Left renal cortex interstitium (tissue), 4 donors: ENCODE measurements at places on chromosomes 6 and 20.

- no peak for DNase-seq
Measured at GRCh38 chr6:70952608-70953165, 4.2 kb downstream of the B3GAT2 start.

GRCh38 chr20:44993343-44993742 lies 27.0 kb downstream of the STK4 start:
- DNase-seq, result no peak

GRCh38 chr6:98627129-98627775 lies 207.1 kb upstream of the POU3F2 start:
- no peak for DNase-seq

GRCh38 chr20:62970307-62971210 lies 18.1 kb downstream of the SLC17A9 start:
- no peak for DNase-seq

DNA sequence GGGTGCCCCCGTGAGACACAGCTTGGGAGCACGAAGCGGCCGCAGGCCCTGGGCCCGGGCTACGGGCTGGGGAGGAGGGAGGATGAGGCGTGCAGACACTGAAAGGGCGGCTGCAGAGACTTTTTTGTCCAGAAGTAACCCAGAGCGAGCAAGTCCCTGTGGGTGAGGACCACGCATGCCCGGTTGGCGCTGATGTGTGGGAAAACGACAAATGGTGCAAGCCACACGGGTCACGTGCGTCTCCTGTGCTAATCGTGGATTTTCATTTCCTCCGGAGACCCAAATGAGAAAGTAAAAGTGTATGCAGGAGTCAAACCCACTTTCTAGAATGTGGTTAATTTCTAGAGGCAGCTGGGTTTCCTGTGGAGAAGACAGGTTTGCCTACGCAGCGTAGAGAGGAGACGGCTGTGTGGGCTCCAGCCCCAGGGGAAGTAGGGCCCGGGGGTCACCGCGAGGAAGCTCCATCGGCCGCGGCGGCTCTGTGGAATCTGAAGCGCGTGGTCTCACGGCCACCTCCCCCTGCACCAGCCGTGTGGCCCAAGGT lies 19.0 kb downstream of the DLL1 start:
- DNase-seq, result no peak

DNA sequence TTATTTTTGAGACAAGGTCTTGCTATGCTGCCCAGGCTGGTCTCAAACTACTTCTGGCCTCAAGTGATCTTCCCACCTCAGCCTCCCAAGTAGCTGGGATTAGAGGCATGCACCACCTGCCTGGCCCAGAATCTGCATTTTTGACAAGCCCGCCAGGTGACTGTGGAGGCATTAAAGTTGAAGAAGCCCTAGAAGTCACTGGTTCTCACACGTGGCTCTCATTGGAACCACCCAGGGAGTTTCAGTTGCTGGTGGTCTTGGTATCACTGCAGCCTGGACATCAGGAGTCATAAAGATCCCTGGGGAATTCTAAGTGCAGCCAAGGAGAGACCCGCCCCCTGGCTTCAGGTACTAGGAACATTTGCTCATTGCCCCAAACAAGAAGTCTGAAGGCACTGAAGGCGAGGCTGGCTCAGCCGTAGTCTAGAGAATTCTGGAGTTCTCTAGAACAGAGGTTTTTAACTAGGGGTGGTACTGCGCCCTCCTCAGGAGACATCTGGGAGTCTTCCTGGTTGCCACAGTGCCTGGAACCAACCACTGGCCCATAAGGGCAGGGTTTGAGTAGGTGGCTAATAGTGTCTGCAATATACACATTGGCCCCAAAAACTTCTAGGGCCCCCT lies 182.8 kb downstream of the ZMYND8 start:
- DNase-seq, result no peak

DNA sequence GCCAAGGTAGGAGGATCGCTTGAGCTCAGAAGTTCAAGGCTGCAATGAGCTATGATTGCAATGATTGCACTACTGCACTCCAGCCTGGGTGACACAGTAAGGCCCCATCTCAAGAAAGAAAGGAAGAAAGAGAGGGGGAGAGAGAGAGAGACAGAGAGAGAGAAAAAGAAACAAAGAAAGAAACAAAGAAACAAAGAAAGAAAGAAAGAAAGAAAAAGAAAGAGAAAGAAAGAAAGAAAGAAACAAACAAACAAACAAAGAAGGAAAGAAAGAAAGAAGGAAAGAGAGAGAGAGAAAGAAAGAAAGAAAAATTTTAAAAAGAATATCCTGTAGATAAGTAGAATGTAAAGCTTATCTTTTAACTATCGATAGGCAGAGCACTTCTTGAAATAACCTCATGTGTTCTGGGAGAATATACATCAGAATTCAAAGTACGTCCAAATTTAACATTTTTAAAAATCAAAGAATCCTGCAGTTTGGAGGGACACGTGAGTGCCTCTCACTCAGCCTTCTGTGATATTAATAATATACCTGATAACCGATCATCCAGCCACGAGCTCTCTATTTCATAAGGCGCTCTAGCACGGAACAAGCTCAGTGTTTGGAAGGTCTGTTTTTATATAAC lies 25.2 kb downstream of the MYLK4 start:
- no peak for DNase-seq

DNA sequence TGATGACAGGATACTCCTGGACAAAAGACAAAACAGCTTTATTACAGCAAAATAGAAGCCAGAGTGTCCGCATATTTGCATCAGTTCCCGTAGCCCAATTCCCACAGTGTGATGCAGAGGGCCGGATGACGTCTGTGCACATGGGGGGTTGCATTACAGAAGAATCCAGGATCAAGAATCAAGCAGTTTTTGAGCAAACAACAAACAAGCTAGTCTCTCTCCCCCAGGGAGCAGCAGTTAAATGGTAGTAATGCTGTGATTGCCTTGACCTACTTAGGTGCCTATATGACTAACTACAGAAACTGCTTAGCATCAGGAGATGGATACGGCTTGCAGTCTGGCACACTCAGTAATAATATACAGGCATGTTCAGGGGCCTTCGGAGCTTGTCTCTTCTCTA lies 3.2 kb upstream of the SDHAF4 start:
- no peak for DNase-seq

DNA sequence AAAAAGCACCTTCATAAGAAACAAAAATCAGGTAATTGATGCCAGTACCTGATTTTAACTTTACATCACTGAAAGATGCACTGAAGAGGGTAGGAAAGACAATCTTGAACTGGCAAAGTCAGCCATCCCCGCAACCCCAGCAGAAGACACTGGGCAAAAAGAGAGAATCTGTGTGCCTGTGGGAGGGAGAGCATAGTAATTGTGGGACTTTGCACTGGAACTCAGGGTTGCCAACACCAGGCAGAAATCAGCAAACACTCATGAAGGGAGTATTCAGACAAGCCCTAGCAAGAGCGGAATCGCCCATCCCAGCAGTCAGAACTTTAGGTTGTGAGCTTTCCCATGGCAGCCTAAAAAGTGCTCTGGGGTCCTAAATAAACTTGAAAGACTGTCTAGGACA lies 344.6 kb upstream of the GJE1 start:
- DNase-seq, result no peak

DNA sequence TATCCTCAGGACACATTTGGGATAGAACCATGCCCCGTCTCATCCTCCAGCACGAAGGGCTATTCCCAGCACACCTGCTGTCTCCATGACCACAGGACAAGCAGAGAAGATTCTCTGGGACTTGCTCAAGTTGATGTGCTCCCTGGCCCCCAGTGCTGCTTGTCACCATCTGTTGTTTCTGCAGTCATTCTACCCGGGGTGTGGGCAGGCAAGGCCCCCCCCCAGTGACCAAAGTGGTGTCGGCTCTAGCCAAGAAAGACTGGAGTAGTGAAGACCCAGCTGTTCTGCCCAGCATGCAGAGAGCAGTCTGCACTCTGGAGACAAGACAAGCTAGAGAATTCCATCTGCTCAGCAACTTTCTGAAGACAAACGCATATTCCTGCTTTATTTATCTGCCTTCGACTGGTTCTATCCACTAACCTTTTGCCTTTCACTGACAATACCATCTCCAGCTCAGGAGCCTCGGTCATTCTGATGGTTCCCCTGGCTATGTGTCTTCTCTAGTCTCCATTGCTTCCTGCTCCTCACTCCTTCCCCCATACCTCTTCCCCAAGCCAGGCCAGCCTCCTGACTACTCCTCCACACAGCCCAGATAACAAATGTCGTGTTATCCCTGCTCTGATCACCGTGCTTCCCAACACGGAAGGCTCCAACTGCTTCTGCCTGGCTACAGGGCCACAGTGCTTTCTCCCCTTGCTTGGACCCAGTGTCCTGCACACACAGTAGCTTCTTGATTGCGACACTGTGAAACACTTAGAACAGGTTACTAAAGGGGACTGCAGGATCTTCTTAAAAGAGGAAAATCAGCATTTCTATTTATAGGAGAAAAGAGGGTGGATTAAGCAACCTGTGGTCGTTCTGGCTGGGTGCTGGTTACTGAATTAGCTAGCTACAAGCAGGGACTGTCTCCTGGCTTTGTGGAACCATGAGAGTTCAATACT lies 86.7 kb upstream of the EMILIN3 start:
- DNase-seq, result no peak

DNA sequence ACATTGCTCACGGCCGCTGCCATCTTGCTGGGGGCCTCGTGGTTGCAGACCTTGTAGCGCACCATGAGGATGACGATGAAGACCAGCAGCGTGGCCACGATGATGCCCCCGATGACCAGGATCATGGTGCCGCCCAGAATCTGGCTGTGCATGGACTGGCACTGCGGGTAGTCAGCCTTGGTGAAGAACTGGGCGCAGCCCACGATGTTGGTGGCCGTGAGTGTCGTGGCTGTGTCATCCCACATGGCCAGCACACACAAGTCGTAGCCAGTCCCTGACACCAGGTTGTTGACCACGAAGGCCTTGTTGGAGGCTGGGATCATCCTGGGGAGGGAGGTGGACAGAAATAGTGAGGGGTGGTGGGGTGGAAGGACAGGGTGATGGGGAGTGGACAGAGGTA lies 194.6 kb downstream of the LRFN2 start:
- no peak for DNase-seq

GRCh38 chr20:15618912-15619311 lies 954.3 kb downstream of the KIF16B start:
- DNase-seq, result no peak

GRCh38 chr6:154359161-154359574 lies 2.6 kb upstream of the IPCEF1 start:
- DNase-seq, result no peak

DNA sequence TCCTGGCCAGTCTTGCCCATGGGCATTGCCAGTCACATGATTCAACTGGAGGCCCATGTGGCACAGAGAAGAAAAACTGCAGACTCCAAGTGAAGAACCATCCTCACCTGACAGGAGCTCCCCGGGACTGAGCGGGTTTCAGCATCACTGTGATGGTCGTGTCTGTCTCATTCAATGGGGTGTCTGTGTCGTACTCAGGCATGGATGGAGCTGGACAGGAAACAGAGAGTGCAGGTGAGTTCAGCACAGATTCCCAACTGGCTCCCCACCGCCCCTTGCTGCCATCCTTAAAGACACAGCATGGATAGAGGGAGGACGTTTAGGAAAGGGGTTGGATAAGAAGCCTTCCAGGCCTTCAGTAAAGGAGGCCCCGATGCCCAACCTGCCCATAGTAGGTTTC lies 732.3 kb upstream of the CHD6 start:
- DNase-seq, result no peak
